ENCODE measurements at places on chromosomes 12 and 14. TPM values are rescaled to one million over a fixed set of nuclear protein-coding genes. Genes with fewer than 3 reads are reported as not detected.
A peak's percentile ranks its signal among the peaks of the same experiment; 100 is the strongest.

GRCh38 chr12:119642986-119643385, 24.9 kb upstream of the PRKAB1 start:
- DNase-seq, result no peak

DNA sequence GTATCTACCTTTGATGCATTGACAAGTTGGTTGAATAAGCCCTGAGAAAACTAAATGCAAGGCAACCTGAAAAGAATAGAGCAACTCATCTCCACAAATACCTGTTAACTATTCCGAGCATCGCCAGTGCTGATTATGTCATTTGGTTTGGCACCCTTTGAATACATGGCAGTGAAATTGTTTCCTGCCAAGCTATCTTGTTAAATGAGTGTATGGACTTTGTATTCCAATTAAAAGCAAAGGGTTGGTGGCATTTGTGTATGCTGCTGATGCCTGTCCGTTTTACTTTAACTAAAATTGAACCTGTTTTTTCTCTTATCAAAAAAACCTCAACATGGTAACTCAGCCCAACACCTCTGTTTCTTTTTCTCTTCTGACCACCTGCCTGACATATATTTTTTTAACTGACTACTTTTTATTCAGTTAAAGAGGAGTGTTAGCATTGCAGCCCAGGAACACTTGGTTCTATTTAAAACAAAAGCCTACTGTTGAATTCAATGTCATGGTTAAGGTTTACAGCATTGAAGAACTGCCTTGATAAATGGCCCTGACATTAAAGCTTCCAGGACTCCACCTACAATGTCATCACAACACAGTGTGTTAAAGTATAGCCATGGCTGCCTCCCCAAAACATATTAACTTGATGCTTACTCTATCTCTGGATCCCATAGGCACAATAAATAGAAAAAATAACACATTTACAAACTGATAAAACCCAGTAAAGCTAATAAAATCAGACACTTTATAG, 838.3 kb upstream of the NOVA1 start:
- no peak for DNase-seq

- no peak for DNase-seq
These were observed 43.7 kb downstream of the HSPB8 start for GRCh38 chr12:119222222-119222951.

DNA sequence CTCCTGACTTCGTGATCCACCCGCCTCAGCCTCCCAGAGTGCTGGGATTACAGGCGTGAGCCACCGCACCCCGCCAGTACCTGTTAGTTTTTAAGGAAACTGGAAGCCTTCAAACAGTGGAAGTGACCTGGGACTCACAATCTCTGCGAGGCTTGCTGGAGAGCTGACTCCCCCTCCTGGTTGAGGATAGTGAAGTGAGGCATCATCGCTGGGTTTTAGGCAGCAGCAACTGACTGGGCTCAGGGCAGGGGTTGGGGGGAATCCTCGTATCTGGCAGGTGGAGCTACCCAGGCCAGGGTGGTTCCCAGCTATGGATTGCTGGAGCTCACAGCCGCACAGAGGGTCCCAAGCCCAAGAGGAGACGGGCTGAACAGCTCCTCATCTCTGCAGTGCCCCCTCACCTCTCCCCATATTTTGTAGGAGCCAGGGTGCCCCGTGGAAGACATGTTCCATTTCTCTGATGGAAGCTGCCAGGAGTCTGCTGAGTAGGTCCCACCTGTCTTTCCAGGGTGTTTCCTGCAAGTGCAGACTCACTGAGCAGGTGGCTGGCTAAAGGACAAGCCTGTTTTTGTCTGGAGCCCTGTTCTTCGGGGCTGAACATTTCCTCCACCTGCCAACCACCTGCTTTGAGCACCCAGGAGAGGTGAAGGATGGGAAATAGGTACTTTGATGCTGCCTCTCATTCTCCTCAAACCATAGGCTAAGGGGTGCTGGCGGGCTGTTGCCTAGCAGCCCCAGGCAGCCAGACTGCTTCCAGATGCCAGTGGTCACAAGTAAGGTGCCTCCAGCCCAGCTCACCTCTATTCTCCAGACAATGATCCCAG, 3.1 kb downstream of the AVIL start:
- no peak for DNase-seq

DNA sequence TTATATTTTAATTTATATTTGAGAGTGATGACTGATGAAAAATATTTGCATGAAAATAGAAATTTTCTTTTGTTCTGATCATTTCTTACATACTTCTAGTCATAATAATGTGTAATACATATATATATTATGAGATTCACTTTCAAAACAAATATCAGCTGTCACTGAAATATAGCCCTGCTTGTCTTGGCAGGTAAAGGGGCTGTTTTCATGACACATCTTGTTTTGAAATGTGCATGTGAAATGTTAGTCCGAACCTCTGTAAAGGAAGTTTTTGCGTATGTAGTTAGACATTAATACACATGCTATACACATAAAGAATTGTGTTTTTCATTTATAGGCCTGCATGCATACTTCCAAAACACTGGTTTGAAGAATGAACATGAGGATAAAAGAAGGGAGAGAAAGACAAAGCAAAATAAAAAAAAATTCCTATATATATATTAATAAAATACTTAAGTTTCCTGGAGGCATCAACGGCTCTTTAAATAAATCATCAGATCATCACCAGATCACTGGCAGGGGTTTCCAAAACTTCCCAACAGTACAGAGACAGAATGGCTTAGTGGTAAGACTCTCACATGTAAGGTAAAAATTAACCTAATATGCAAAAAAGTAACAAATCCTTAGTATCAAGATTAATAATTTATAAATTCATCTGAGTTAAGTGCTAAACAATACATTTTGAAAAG, 60.1 kb downstream of the SEL1L start:
- no peak for DNase-seq

DNA sequence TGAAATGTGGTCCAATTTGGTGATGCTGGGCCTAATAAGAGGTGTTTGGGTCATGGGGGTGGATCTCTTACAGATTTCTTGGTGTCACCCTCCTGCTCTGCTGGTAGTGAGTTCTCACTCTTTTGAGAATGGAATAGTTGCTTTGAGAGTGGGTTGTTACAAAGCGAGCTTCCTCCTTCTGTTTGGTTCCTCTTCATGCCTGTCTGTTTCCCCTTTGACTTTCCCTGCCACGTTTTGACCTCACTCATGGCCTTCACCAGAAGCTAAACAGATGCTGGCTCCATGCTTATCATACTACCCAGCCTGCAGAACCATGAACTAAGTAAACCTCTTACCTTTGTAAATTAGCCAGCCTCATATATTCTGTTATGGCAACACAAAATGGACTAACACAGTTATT, 57.7 kb upstream of the LDHB start:
- no peak for DNase-seq

DNA sequence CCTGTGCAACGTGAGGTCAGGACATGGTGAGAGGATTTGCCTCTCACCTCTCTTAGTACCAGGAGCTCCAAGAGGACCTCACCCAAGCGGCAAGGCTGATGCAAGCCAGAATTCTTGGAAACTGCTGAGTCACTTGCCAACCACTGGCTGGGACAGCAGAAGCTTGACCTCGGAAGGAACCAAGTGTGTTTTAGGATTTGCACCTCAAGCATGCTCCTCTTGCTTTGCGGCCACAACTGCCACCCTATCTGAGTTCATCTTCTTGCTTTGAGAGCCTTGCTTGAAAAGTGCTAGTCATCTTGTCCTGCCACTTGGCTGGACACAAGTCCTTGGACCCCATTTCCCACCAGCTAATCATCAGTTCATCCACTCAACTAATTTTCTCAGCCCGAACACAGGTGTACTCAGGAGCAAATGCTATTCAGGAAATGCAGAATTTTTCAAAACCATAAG, 195.8 kb downstream of the SLC25A21 start:
- DNase-seq, result no peak

- no peak for DNase-seq
These were observed 74.9 kb downstream of the RMST start for GRCh38 chr12:97537501-97537900.

DNA sequence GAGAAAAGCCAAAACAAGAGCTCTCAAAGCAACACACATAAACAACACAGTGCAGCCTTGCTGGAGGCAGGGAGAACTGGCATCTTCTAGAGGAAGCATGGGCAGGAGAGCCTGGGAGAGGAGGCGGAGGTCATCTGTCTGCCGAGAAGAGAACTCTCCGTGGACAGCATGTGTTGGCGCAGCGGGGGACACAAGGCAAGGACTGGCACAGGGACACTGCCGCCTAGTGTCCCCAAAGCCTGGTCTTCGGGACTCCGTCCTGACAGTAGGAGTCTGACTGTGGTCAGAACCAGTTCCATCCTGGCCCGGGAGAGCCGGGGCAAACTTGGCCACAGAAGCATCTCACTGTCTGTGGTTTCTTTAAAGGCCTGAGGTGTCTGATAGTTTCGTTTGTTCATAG, 47.3 kb downstream of the KCNA1 start:
- DNase-seq, result no peak

- DNase-seq, result no peak
These were observed 406.9 kb downstream of the RAD51B start for GRCh38 chr14:68226523-68226922.

- no peak for DNase-seq
These were observed 530 bp upstream of the NYNRIN start for GRCh38 chr14:24398293-24398652.

DNA sequence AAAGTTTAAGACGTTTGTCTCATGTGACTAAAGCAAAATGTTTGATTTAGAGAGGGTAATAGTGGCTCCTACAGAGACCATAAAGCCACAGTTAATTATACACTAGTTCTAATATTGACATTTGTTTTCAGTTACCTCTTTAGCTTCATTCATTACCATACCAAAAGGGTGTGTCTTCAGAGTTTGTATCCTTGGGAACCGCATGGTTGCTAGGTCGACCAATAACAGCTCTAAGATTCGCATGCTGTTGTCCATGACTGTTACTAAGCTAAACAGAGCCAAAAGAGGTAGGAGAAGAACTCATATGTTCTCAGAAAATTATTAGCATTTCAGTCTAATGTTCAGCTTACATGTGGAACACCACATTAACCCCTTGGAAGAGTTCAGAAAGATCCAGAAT, 36.2 kb upstream of the ETNK1 start:
- no peak for DNase-seq

- no peak for DNase-seq
These were observed 74.9 kb upstream of the ATP2B1 start for GRCh38 chr12:89783359-89784060.

- DNase-seq, result peak; percentile 43
These were observed 16.8 kb downstream of the ATP5MC2 start for GRCh38 chr12:53659011-53659551.

- no peak for DNase-seq
These were observed 2.1 kb upstream of the CRIP2 start for GRCh38 chr14:105472486-105472991.

DNA sequence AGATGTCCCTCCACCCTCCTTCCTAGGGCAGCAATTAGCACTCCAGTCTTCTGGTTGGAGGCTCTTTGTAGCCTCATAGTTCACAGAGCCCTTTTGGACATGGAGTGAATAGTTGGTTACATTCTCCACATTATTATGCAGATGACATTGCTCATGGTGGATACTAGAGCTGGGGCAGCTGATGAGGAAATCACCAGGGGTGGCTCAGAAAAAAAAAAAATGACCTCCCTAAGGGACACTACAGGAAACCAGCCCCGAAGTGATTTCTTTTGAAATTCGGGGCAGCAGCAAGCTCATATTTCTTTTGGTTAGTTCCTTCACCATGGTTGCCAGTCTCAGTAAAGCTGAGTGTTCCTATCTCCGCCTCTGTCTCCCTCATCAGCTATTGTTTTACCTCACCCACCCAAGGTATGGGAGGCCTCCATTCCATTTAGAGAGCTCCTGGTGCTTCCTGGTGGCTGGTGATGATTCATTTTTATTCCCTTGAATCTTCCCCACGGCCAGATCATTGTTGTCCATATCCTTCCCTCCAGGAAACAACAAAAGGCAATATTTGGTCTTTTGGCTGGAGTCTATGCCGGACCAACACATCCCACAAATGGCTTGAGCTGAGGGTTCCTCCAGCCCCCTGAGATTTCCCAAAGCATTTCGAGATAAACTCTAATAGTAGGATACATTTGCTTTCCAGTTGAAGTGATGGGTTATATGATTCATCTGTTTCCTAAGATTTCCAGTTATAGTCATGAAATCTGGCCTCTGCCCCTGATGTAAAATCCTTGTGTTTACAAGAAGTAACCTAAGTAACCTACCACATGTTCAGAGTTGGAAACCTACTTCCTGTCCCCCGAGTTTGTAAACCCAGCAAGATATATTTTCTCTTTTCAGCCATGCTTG, 56.2 kb upstream of the NID2 start:
- no peak for DNase-seq

- DNase-seq, result no peak
These were observed 7.2 kb upstream of the CACNA2D4 start for GRCh38 chr12:1925684-1926006.

GRCh38 chr14:53538316-53538881, 385.3 kb upstream of the DDHD1 start:
- DNase-seq, result peak; percentile 56

DNA sequence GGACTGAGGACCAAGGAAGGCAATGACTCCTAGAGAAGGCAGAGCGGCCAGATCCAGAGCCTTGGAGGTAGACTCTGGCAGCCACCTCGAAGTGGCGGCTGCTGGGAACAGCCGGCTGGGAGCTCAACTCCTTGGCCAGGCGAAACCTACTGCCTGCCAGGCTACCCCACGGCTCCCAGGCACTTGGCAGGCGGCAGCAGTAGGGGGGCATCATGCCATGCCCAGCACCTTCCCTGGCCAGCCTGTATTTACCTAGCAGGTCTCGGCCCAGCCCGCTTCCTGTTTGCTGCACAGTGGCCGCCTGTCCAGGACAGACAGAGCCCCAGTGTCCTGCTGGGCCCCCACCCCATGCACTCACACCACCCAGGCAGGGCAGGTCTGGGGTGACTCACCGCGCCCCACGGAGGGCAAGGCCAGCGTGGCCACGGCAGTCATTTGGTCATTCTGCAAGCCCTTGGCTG, 10.2 kb downstream of the TRPV4 start:
- no peak for DNase-seq

GRCh38 chr12:49925433-49926204, 21.9 kb upstream of the FAIM2 start:
- DNase-seq, result no peak

DNA sequence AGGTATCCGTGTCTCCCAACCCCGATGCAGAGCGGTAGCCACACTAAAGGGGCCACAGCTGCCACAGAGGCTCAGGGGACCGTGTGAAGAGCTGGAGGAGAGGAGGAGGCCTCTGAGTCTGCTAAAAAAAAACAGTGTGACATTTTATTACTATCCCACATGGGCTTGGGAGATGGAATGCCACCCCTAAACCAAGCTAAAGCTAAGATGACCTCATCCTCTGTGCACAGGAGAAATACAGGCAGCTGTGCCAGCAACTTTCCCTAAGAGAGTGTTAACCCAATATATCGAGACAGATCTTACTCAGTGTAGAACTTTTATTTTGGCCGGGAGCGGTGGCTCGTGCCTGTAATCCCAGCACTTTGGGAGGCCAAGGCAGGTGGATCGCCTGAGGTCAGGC, 18.0 kb downstream of the BCL2L14 start:
- DNase-seq, result no peak

The MLF2 gene
- polyA plus RNA-seq, result 241 TPM

The CATSPERB gene
- polyA plus RNA-seq, result not detected

The GPRC5D gene
- polyA plus RNA-seq, result not detected

The MEG3 gene
- 310 TPM for polyA plus RNA-seq

The GLIPR1 gene
- 299 TPM for polyA plus RNA-seq

The OR6C2 gene
- polyA plus RNA-seq, result not detected

All from AG04450 (cell line).